ENCODE measurements at places on chromosomes 1 and 21.

DNA sequence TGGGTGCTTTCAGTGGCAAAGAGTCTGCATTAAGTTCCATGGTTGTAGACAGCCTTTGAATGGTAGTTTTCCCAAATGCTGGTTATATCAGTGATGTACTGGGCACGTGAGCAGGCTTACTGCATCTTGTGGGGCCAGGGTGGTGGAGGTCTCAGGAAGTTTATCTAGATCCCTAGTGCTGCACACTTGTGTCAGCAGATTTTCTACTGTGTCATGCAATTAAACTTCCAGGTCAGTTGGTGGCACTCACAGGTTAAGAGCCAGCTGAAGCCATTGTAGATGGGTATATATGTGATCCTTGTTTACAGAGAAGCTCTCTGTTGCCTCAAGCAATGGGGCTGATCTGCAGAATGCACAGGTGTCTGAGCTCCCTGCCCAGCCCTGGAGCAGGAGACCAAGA is 33.0 kb downstream of the FOXJ3 start:
- DNase-seq = no peak

DNA sequence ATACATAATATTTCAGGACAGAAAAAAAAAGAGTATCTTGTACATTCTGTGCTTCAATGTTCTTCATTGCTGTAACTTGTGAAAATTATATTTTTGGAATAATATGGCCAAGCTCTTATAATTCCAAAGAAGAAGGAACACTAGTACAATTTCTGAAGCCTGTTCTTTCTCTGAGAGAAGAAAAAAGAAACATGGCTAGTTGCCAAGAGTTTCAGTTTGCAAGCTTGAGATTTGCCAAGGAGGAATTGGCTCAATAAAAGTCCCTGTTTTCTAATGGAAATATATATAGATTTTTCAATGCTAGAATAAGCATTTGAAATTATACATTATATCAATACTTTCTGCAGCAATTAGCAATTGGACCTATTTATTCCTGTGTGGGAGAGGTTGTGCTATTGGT is 285.2 kb upstream of the NEGR1 start:
- no peak for DNase-seq

DNA sequence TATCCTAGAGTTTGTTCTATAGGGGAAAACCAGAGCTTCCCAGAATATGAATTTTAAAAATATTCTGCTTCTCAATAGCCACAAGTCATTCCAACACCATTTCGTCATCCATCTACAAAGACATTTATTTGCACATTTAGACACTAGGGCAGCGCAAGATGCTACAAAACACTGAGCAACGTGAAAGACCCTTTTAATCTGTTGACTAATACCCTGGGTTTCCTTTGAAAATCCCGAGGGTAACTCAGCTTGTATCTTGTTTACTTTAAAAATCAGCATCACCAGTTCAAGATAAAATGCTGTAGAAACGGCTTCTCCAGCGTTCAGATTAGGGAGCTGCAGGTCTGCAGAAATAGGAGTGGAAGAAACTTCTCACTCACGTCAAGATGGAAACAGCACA is 13.5 kb downstream of the PDPN start:
- no peak for DNase-seq

GRCh38 chr1:202397256-202397655 is 48.8 kb downstream of the PPP1R12B start:
- no peak for DNase-seq

- DNase-seq = no peak
Measured at GRCh38 chr1:176225911-176226310, 18.8 kb upstream of the COP1 start.

DNA sequence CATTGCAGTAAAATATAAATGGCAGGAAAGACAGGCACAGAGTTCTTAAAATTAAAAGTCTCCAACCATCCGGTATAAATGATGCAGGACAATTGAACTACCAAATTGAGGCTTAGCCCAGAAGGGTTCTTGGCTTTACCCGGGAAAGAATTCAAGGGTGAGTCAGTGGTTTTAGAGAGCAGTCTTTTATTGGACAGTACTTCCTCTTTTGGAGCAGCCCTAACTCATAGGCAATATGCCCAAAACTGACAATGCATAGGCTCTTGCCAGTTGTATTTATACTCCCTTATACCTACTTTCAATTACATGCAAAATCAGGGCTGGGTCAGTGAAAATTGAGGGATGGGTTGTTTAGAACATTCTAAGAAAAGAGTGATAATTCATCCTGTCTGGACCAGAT is 1628.9 kb upstream of the PRMT6 start:
- no peak for DNase-seq

DNA sequence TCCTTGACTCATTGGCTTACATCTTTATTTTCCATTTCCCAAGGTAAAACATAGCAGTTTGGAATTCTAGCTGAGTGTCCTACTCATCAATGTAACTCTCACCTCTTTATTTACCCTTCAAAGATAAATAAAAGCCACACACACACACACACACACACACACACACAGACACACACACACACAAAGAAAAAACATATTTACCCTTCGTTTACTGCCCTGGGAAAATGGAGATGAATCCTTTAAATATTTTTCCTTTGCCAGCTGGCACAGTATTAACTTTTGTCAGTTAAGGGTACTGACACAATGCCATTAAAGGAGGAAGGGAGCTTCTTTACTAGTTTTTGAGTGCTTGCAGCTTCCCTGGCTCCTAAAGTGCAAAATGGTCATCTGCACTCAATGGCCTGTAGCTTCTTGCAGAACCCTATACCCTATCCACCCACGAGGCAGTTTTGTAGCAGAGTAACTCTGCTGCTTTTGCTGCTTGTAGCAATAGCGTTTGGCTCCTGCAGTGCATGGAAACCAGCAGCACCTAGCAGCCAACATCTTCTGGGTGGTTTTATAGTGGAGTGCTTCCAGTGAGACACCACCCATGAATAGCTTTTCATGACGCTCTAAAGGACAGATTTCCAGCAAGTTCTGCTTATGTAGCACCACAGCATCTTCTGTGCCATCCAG is 103.7 kb downstream of the HS2ST1 start:
- DNase-seq = peak; percentile 47

DNA sequence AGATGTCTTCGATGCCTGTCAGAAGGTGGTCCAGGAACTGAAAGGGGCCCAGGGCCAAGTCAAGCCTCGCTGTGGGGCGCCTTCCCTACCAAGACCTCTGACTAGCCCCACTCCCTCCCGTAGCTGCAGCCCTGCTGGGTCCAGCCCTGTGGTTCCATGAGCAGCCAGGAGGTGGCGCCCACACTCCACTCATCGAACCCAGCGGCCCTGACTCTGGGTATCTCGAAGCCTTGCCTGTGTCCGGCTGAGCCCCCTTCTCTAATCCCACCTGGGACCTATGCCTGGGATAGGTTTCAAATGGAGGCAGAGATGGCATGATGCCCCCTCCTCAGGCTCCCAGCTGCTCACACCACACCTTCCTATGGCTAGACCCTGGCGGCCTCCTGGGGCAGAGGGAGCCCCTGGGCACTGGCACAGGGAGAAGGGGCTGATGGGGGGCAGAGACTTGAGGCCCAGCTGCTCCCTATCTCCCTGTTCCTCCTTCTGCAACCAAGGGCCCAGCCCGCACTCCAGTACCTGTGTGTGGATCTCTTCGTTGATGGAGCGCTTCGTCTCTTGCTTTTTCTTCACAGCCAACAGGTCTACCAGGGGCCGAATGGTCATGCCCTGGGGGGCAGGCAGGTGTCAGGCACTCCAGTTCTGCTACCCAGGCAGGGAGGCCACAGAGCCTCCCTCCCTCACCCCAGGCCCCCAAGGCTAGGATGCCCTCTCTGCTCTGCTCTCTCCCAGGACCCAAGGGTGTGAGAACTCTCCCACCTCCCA is 52.0 kb downstream of the SLC9A1 start:
- DNase-seq = no peak

DNA sequence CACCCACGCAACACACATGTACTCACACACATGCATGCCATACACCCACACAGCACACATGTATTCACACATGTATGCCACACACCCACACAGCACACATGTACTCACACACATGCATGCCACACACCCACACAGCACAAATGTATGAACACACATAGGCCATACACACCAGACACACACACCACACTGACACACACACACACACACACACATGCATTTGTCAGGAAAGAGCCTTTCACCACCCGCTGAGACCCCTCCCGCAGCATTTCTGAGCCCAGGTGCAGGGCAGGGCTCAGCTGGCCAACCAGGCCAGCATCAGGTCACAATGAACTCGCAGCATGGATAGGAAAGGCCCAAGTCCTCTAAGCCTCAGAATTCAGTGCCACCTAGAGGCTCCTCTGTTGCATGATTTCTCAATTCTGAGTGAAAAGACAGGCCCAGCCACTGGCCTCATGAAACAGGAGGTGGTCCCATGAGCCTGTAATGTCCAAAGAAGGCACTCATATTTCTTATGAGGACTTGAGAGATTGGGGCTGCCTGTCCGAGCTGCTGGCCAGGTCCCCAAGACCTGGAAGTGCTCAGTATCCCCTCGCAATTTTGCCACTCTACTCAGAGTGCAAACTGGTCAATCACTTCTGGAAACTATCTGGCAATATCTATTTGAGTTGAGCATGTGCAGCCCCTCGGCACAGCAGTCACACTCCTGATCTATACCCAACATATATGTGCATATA is 57.3 kb downstream of the PSMG1 start:
- DNase-seq = peak; percentile 77

Data from NCI-H2029 treated with DMSO at 0.1 percent for 48 hours (cell line).